Motor neuron (in vitro differentiated cells): ENCODE measurements at places on chromosomes 5 and 9.

- ATAC-seq: no peak
Measured at GRCh38 chr5:55994495-55994997, at the start of gene IL6ST. Gene IL6ST (minus strand): TSS chr5:55994963. CDS start chr5:55976278, 18,685 bp downstream.

- ATAC-seq: no peak
Measured at GRCh38 chr9:88969646-88970373, 21.5 kb upstream of the S1PR3 start.

GRCh38 chr5:142385194-142385593 lies 60.4 kb upstream of the SPRY4 start:
- no peak for ATAC-seq

GRCh38 chr9:12658531-12659209 lies 34.5 kb upstream of the TYRP1 start:
- ATAC-seq: no peak

DNA sequence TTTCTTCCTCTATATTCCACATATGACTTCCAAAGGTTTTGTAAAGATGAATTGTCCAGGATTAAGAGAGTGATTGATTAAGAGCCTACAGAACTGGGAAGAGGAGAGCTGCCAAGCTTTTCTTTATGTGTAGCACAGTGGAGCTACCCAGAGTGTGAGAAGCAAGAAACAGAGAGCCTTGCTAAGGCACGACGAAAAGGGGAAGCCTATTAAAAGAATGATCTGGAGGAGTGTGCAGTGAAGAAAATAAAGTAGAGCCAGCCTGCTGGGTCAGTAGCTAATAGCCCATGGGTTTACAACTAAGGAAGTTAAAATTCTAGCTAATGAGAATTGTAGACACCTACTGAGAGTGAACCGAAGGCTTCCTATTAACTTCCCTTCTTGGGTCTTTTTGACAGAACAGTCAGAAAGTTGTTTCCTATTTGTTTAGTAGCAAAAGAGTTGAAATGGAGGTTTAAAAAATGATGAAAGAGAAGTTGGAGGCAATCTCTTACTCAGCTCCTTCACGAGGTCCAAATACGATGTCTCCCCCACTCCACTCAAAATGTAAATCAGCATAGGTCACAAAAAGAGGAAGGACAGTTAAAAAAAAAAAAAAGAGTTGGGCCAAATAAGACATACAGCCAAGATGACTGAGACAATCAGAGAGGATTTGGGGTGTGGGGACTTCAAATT lies 957 bp upstream of the PRR16 start:
- no peak for ATAC-seq

DNA sequence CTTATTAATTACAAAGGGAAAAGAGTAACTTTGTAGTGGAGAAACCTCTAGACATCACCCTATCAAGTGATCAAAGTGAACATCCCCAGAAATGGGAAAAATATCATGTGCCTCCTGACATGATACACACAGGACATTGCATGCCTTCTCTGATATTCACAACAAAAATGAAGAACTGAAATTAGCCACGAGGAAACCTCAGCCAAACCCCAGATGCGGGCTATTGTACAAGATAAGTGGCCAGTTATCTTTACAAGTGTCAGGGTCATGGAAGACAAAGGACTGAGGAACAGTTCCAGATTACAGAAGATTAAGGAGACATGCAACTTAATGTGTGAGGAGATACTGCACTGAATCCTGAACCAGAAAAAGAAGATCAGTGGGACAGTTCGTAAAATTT lies 23.8 kb upstream of the NPM1 start:
- no peak for ATAC-seq

GRCh38 chr5:168314735-168315411 lies 23.4 kb downstream of the WWC1 start:
- ATAC-seq: no peak

DNA sequence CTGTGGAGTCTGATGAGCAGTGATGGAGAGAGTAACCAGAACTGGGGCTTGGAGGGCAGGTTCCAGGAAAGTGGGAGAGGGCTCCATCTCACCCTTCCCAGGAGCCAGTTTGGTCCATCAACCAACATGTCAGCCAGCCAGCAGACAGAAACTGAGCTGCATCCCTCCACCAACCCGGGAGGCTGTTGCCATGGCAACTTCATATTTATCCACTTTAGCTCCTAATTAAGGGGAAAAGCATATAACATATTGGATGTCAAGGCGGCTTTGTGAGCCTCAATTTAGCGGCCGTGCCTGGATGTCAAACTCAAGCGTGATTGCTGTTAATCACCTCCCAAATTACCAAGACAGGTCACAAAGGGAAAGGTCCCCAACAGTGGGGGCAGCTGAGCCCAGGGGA lies 81.5 kb upstream of the ARAP3 start:
- ATAC-seq: no peak

DNA sequence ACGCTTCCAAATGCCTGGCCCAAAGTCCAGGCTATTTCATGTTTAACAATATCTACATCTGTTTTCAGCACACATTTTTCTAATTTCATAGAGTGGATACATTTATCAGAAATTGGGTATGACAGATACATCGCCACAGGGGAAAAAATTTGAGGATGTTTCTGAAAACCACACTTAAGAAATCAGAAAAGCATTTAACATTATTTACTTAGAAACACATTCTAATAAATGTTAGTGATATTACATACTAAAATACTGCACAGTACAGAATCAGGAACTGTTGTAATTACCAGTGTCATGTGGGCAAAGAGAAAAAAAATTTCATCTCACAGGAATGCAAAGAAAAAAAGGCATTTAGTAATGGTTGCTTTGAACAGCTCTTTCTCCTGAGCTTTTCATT lies 310.5 kb upstream of the KIF2A start:
- ATAC-seq: no peak

- no peak for ATAC-seq
Measured at GRCh38 chr5:174617285-174617684, 107.1 kb upstream of the MSX2 start.

GRCh38 chr9:90325913-90326653 lies 316.5 kb downstream of the DIRAS2 start:
- ATAC-seq: peak; percentile 43

DNA sequence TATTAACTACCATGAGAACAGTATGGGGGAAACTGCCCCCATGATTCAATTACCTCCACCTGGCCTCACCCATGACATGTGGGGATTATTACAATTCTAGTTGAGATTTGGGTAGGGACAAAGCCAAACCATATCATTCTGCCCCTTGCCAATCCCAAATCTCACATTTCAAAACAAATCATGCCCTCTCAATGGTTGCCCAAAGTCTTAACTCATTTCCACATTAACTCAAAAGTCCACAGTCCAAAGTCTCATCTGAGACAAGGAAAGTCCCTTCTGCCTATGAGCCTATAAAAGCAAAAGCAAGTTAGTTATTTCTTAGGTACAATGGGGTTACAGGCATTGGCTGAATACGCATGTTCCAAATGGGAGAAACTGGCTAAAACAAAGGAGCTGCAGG lies 180.7 kb upstream of the CDH12 start:
- no peak for ATAC-seq

- no peak for ATAC-seq
Measured at GRCh38 chr9:30732060-30732459, 1652.4 kb upstream of the ACO1 start.

DNA sequence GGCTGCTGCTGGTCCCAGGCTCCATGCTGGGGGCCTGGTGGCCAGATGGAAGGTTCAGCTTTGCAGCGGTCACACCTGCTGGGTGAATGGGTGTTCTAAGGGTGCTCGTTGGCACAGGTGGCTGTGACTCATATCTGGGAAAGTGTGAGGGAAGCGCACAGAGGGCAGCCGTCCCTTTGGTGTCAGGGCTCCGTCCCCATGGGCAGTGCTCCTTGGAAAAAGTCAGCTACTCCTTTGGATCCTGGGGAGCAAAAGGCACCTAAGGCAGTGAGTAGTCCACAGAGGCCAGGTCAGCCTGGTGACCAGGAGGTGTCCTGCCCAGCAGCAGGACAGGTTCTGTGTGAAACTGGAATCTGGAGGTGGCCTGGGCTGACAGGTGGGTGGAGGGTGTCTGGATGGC lies 18.4 kb upstream of the GBGT1 start:
- no peak for ATAC-seq

- ATAC-seq: no peak
Measured at GRCh38 chr5:11596657-11597071, 307.6 kb downstream of the CTNND2 start.

- no peak for ATAC-seq
Measured at GRCh38 chr5:1973391-1974013, 90.8 kb upstream of the IRX4 start.

DNA sequence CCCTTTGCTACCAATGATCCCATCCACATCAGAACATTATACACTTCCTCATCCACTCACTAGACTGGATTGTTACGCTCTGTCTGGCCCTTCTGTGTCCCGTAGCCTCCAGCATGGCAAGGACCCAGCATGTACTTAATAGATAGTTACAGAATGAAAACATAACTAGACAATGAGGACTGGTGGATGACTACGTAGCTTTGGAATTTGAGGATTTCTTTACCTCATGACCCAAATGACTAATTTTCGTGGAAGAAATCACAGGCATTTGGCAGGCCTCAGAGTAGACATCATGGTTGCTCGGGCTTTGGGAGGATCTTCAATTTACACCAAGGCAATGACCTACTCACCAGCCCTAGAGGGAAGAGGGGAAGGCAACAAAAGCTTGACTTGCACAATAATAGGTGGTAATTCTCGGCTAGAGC lies 299.8 kb downstream of the TLE1 start:
- peak; percentile 83 for ATAC-seq

GRCh38 chr9:130156672-130157071 lies 15.5 kb upstream of the NCS1 start:
- peak; percentile 54 for ATAC-seq

GRCh38 chr9:120934281-120934680 lies 7.7 kb upstream of the TRAF1 start:
- ATAC-seq: no peak

DNA sequence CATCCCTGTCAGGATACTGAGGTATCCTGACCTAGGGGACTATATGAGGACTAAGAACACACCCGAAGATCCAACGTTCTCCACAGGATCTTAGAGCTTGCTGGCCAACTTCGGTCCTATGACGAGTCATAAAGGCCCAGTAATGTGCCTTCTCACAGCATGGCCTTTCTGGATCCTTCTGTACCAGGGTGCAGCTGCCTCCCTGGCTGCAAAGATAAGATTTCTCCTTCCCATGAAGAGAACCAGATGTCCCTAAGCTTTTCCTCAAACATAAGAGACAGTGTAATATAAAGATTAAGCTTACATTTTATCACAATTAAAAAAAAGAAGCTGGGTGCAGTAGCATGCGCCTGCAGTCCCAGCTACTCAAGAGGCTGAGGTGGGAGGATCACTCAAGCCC lies 18.3 kb downstream of the EPB41L4B start:
- no peak for ATAC-seq

DNA sequence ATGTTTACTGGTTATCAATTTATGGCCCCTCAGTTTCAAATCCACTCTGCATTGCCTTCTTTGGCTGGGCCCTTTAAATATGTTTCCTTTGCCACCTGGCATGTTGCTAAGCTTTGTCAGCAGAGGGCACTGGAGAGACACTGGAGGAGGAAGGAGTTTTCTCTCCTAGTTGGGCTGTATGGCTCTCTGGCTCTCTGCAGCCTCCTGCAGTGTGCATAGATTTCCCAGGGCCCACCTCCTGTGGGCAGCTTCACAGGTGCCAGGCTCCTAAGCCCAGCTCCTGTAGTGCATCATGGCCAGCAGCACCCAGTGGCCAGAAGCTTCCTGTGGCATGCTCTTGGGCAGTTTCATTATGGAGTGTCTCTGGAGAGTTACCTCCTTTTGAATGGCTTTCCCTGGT lies 23.3 kb downstream of the CAVIN4 start:
- peak; percentile 26 for ATAC-seq

- no peak for ATAC-seq
Measured at GRCh38 chr9:12065050-12065449, 628.1 kb upstream of the TYRP1 start.

- ATAC-seq: no peak
Measured at GRCh38 chr5:66285343-66285922, 141.3 kb downstream of the SREK1 start.

DNA sequence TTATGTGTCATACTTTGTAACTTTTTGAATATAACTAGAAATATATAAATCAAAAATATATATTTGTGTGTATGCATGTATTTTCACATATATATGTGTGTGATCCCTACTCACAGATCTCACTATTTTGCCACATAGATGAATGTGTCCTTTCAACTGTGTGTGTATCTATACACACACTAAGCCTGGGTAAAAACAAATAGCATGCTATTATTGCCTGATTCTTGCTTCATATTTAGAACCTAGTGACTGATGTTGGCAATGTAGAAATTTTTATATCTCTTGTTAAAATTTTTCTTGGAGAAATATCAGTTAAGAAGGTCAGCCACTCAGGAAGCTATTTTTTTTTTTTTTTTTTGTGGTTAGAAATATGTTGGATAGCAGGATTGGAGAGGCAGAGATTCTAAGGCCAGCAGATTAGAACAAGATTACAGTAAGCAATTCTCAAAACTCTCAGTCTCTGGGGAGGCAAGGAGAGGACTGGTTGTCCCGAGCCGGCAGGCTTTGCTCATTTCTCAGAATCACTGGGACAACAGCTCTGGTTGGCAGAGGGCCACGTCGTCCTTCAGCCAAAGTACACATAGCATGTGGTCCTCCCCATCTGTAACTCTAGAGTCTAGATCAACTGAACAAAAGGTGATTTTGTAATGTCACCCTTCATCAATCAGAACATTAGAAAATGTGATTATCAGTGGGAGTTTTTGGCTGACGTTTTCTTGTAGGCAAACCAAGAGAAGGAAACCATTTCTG lies 19.7 kb downstream of the C6 start:
- ATAC-seq: peak; percentile 82

DNA sequence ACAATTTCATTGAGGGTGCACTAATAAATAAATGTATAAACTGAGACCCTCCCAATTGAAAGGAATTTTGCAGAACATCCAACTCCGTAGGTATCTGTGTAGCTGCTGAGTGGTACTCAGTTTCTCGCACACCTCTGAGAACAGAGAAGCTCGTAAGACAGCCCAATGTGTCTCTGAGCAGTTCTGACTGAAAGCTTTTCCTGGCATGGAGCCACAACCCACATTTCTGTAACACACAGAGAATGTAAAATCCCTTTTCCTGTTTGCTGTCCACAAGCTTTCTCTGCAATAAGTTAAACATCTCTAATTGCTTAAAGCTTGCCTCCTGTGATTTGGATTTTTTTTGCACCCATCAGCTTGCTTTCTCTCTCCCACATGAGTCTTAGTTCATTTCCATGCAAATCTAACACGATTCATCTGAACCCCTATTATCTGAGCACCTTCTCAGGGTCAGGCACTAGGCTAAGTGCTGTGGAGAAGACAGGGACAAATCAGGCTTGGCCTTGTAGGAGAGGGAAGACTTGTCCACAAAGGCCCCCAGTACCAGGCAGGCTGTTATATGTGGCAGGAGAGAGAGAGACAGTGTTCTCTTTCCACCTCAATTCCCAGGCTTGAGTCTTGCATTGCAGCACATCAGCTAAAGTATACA lies 44.2 kb upstream of the COL15A1 start:
- ATAC-seq: peak; percentile 40

DNA sequence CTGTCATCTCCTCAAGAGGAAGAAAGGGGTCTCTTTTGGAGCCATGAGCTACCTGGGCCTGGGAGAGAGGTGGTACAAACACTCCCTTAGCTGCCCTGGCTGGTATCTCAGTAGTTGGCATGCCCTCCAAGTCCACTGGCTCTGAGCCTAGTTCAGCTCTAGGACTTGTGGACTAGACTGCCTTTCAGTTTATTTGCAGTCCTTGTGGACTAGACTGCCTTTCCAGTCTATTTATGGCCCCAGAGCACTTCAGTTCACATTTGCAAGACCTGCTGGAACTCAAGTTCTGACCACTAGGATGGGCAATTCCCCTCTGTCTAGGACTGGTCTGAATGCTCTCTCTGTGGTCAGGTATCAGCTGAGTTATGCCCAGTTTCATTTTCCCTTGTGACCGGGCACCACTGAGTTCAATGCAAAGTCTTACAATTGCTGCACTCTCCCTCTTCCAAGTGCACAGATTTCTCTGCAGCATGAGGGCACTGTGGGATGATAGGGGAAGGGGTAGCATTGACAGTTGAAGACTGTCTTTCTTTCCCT lies 1019.0 kb downstream of the TAF11L14 start:
- ATAC-seq: no peak
